ENCODE measurements at places on chromosomes 7 and 10.
A peak's percentile ranks its signal among the peaks of the same experiment; 100 is the strongest.

- DNase-seq = no peak
Observed at GRCh38 chr7:28350662-28351061, 61.7 kb upstream of the CREB5 start.

DNA sequence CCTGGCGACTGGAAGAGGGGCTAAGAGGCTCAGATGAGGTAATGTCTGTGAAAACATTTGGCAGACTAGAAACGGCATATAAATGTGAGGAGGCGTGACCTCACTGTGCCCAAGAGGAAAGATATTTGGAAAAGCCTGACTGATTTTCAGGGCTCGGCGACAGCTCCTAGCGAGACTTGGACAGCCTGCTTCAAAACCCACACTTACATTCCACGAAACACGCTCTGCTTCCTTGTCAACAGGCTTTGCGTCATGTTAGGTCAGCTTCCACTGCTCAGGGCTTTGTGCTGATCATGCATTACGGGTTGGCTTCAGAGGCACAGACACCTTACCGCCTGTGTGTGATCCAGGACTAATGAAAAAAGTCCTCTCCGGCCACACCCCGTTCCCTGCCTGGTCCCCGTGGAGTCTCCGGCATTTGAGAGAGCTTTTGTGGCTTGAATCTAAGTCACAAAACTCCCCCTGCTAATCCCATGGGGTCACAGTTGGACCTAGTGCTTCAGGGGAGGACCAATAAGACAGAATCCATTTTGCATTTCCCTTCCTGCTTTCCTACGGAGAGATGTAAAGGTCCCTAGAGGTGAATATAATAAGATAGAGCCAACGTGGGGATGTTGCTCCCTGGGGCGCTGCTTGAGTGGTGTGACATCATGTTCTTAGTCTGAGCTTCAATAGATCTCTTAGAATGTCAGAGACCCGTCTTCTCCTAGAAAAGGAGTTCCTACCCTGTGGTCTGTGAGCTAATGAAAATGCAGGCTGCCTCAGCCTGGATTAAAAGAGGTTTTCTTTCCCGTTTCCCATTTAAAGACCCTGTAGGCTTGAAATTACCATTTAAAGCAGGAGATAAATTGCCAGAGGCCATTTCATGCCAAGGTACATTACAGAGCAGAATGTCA is 25.5 kb downstream of the FGFBP3 start:
- no peak for DNase-seq

DNA sequence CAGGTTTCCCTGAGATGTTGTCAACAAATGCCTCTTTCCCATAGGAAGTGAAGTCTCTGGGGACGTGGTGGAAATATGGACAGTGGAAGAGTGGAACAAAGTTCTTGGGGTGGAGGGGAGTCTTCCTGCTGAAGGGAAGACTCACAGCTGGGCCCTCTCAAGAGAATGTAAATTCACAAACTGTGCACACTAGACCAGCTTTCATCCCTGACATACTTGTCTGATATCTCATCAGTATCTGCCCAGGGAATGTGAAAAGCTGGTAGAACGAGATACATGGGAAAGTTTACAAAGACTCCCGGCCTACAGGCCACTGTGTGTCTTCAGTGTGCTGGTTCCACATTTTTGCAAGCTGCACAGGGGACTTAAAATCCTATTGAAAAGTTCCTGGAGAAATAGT is 16.7 kb upstream of the CCDC3 start:
- DNase-seq = no peak

DNA sequence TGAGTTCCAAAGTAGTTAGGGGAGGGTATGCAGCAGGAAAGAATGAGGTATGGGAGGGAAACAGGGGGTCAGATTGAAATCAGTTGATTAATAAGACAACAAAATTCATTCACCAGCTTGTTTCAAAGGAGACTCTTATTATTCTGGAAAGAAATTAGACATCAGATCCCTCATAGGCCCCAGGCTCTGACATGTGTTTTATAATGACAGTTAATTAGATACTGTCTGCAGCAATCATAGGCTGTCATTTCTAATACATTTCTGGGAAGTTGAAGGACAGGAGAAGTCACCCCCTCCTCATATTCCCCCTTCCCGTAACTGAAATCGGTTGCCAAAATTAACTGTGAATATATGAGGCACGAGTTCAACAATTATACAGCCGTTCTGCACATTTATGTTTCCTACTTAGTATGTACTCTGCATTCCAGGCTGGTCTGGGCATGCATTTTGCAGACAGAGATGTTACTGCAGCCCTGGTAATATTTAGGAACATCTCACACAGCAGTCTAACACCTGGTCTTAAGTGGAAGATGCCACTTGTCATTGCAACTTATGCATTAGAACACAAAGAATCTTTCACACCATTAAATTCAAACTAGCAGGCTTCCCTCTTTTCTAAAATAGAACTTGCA is 355.2 kb upstream of the LRGUK start:
- peak; percentile 58 for DNase-seq

DNA sequence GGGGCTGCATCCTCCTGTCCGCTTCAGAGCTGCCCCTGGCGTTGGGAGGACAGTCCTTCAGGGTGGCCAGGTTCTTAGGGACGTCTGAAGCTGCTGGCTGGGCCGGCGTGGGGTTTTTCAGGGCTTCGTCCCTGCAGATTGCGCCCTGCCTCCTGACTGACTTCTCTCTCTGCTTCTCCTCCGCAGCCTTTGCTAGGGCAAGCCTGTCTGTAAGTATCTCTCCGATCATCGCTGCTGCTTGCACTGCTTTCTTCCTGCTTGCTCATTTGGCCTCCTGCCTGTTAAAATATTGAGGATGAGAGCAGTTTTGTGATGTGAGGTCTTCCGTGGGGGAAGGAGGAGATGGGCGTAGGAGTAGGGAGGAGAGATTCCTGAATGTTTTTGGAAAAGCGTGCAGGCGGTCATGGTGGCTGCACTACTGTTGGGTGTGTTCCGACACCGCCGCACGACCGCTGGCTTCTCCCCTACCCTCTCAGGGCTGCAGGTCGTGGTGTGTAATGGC is 25.3 kb downstream of the PFKFB3 start:
- no peak for DNase-seq

- DNase-seq = no peak
Observed at GRCh38 chr10:7406712-7407333, 4.0 kb downstream of the SFMBT2 start.

DNA sequence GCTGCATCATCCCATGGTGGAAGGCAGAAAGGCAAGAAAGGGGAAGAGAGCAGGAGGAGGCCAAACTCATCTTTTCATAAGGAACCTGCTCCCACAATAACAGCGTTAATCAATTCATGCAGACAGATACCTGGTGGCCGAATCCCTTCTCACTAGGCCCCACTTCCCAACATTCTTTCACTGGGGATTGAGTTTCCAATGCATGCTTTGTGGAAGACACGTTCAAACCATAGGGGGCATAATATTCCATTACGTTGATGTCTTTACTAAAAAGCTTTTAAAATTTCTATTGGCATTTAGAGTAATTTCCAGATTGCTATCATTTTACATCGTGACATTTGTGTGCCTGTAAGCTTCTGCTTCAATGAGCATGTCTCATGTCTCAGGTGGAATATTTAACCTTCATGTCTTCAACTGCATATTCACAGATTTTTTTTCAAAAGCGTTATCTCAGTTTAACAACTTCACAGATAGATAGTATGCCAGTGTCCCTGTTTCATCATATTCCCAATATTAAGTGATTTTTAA is 88.5 kb downstream of the LHFPL3 start:
- no peak for DNase-seq

GRCh38 chr7:136359333-136359903 is 382.3 kb upstream of the MTPN start:
- DNase-seq = no peak

DNA sequence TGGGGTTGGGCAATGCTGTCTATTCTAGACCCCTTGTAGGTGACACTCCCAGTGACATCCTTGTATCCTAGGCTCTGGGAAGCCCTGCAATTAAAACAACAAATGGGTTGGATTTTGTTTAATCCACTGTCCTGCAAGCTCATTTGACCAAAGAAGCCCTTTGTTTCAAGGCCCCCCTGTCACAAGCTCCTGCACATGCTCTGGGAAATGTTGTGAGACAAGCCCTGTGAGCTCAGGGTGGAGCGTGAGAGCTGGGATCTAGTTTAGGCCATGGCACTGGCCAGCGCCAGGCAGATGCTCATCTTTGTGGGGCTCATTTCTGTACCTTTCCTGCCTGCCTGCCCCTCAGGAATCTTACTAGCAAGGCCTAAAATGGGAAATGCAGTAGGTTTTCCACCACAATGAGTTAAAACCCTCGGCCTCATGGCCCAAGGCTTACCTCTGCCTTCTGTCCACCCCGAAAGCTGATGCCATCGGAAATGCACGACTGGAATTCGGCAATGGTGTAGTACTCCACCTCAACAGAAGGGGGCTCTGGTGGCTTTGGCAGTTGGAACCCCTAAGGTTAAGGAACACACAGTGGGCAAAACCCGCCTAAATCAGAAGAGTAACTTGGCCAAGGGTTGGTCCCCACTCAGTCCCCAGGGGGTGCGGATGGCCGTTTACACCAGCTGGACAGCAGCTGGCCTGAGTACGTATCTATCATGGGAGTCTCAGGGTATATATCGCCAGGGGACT is 112.0 kb downstream of the NEURL1 start:
- no peak for DNase-seq
